ENCODE measurements at places on chromosomes 5 and 9.

GRCh38 chr9:31597977-31598376, 786.5 kb upstream of the ACO1 start:
- peak; percentile 12 for DNase-seq

GRCh38 chr5:175573493-175574269, 84.2 kb upstream of the HRH2 start:
- no peak for DNase-seq

- peak; percentile 25 for DNase-seq
Measured at GRCh38 chr5:55316837-55317236, 9.0 kb downstream of the MTREX start.

- DNase-seq: no peak
Measured at GRCh38 chr9:27041746-27042145, 36.3 kb upstream of the LRRC19 start.

DNA sequence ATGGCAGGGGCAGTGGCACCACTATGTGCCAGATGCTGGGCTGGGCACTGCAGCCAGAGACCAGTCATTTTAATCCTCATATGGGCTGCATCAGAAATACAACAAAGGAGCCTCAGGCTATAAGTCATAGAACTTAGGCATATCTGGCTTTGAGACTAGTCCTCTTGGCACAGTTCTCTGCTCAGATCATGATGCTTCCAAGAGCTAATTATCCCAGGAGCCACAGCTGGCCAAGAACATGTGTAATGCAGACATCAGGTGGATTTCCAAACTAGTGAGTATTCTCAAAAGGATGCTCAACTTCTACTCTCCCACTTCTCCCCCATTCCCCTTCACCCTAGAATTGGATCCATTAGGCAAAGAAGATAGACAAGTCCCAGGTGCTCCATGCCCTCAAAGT, 562.2 kb upstream of the TRPC7 start:
- DNase-seq: no peak

DNA sequence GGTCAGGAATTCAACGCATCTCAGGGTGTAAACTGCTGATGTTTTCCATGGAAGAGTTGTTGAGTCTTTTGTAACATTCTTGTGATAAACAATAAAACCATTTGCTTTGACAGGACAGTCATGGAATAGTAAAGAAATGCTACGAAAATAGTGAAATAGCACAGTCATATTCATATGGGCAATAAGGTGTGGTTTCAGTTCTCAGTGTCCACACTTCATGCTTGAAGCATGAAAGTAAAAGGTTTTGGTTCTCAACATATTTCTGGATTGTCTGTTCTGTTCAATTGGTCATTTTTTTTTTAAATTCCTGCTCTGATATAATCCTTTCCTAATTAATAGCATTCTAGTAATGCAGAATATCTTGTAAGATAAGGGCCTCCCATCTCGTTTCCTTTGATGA, 467.6 kb upstream of the ZNF608 start:
- DNase-seq: no peak

DNA sequence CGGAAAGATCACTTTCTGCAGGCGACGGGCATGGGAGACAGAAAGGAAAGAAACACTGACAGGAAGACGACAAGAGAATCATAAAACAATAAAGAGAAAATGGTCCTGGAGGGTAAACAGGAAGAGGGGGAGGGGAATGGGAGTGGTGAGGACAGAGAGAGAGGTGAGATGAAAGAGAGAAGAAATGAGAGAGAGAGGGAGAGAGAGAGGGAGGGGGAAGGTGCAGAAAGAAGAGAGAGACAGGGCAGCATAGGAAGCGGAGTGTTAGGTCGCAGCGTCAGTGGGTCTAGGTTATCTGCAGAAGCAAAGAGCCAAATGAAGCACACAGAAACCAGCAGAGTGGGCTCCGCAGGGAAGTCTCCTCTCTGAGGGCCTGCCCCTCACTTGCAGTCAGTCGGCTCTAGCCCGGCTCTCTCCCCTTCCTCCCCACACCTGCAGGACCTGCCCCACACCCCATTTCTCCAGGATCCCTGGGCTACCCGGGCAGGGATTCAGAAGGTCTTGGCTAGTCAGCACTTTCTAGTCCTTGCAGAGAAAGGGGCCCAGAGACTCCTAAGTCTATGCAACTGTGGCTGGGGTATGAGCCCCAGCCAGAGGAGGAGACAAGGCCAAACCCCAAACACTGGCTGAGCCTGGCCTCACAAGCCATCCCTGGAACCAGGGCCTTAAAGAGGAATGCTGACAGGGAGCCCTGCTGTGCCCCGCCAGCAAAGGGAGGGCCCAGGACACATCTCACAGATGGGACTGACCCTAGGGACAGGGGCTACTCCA, 29.7 kb upstream of the MEIKIN start:
- no peak for DNase-seq

GRCh38 chr5:181114844-181115778, 15.9 kb downstream of the OR2V1 start:
- DNase-seq: no peak

DNA sequence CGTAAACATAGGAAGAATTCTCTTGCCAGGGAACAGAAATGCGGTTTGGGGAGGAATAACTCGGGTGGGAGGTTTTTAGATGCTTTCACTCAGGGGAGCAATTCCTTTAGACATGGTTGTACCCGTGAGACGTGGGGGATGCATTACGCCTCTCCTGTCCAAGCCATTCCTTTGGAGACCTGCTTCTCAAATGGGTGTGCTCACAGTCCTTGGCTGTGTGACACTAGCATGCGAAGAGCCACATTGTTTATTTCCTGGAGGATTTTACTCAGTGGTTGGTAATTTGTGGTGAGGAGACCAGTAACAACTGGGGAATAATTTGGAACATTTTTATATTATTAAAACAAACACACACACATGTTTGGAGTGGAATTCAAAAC, 18.5 kb downstream of the COL15A1 start:
- no peak for DNase-seq

- no peak for DNase-seq
Measured at GRCh38 chr5:176796411-176796810, 13.9 kb upstream of the UNC5A start.

GRCh38 chr5:97006454-97007060, 70.7 kb downstream of the LNPEP start:
- no peak for DNase-seq

- DNase-seq: no peak
Measured at GRCh38 chr5:176857216-176857893, 41.8 kb downstream of the HK3 start.

DNA sequence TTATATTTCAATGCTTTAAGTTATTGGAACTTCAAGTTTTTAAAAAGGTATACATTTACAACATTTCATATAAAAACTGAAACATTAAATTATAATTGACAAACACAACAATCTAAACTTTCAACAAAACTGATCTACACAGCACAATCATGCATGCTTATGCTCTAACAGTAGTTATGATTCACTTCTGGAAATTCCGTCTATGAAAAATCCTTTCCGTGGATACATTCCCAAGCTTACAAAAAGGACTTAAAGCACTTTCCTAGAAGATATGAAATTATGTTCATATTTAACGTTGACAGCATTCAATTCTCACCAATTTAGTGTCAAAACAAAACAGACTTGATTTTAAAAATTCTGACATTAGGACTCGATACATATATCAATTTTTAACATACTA, 3.7 kb downstream of the HNRNPH1 start:
- DNase-seq: no peak

DNA sequence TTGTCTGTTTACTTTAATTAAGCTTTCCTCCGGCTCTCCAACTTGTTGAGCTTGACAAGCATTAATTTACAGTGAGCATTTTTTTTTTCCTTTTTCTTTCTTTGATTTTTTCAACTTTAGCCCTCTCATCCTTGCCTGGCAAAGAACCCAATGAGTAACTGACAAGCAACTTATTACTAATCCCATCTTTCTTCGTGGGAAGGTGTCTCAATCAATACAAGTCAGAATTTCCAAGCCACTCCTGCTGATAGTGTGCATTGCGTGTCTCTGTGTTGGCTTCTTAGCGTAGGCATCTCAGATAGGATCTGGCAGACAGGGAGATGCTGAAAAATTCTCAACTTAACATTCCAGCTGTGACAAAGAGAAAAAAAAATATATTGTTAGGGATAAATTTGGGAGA, 527.7 kb upstream of the WWC1 start:
- DNase-seq: no peak

Measured in NB4 (cell line).